ENCODE measurements at places on chromosomes 7 and 10.

GRCh38 chr7:2309889-2310331 is 4.3 kb downstream of the SNX8 start:
- no peak overlapping the region for H3K4me3 ChIP-seq
- DNase-seq, result no peak
- no peak overlapping the region for H3K27ac ChIP-seq
- H3K4me1 ChIP-seq, result peaks cover 15% of the 10 kb centered on the region
- no peaks in the 10 kb centered on the region for H3K27me3 ChIP-seq
- H3K36me3 ChIP-seq, result peaks cover 2% of the 10 kb centered on the region

DNA sequence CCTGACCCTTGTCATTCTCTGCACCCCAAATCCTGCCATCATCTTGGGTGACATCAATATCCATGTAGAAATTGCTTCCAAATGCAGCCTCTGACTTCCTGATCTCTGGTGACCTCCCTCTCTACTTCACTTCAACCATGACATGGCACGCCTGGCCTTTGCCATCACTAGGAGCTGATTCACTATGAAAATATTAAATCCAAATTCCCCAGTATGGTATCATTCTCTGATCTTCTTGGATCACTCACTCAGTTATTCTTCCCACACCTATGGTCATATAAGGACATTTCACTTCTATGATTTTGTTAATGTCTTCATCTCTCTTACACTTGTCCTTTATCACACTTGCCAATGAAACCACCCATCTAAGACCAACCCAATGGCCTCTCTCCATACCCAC is 73.7 kb upstream of the ODAD2 start:
- no peaks in the 10 kb centered on the region for H3K36me3 ChIP-seq
- H3K4me3 ChIP-seq, result no peak overlapping the region
- no peaks in the 10 kb centered on the region for H3K4me1 ChIP-seq

DNA sequence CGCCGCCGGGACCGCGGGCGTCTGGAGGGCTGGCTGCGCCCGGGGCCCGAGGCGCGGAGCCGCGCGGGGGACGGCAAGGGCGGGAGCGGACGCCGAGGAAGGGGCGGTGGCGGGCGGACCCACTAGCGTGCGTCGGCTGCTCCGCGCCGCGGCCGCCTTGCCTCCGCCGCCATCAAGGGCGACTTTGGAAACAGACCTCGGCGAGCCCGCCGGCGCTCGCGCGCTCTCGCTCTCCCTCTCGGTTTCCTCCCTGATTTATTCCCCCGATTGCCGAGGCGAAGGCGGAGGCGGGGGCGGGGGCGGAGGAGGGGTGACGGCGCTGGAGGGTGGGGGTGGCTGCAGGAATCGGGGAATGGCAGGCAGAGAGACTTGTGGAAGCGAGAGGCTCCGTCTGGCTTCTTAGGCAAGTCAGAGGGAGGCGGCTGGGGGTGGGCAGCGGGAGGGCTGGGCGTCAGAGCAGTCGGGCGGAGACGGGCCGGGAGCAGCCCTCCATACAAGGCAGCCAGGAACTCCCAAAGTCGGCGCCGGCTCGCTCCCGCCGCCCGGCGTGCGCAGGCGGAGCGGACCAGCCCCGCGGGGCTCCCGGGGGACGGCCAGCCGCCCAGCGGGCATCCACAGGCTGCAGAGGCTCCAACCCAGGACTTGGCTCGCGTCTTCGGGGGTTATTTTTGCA is at the start of gene CACNA2D1:
TSS of gene CACNA2D1 (minus strand) at position 231 of the 673 bp plus-strand sequence.
- peak within 1 kb of the TSS; percentile 22 for H3K4me3 ChIP-seq
- no peak for DNase-seq
- H3K27ac ChIP-seq, result no peak within 1 kb of the TSS
- H3K4me1 ChIP-seq, result no peaks in the 10 kb centered on the region

GRCh38 chr7:95700917-95701316 is 71.4 kb upstream of the DYNC1I1 start:
- no peak overlapping the region for H3K27ac ChIP-seq
- H3K27me3 ChIP-seq, result peaks cover 8% of the 10 kb centered on the region
- DNase-seq, result no peak
